ENCODE measurements at places on chromosomes 3 and 15.

DNA sequence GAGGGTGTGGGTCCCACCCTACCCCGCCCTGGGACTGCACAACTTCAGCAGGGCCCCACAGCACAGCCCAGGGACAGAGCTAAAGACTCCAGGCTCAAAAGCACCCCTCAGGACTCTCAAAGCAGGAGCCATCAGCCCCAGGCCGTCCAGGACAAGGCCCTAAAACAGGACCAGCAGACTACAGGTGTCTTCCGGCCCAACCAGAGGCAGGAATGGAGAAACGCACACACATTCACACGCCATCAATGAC lies 26.1 kb downstream of the ATRIP start:
- no peak for DNase-seq

- DNase-seq: no peak
Observed at GRCh38 chr15:69914960-69915359, 182.8 kb downstream of the TLE3 start.

- peak; percentile 82 for DNase-seq
Observed at GRCh38 chr3:101828691-101829436, 20.4 kb upstream of the NFKBIZ start.

DNA sequence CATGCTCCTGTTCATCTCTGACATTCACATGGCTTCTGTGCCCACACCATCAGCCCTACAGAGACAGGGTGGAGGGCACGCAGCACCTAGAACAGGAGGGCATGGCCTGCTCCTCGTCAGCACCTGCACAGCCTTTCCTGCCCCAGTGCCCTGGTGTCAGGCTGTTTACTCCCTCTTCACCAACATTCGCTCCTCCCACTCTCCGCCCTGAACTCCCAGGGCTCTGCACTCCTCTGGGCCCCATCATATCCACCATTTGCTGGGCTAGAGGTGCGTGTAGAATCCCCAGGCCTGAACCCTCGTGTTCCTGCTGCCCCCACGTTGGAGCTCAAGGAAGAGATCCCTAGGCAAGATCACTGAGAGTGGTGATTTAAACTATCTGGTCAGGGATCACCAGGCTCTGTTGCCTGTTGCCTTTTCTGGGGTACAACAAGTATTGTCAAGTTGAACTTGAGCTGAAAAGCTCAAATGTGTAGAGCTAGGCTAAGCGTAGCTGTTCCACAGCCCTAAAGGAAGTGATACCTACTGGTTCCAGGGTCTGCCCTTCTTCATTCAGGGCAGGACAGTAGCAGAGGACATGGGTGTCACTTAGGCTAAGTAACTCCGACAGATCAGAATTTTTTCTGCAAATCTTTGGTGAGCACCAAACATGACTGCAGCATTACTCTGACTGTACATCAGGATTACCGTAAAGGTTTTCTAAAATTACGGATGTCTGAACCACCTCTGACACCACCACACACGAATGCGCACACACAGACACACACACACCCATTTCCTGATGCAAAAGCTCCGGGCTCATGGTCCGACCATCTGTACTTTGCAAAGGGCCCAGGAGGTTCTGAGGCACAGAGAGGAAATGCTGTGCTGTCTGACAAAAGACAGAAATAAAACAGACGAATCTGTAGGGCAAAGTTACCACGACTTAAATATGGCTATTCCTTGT lies 43.7 kb upstream of the GNB5 start:
- DNase-seq: peak; percentile 27

DNA sequence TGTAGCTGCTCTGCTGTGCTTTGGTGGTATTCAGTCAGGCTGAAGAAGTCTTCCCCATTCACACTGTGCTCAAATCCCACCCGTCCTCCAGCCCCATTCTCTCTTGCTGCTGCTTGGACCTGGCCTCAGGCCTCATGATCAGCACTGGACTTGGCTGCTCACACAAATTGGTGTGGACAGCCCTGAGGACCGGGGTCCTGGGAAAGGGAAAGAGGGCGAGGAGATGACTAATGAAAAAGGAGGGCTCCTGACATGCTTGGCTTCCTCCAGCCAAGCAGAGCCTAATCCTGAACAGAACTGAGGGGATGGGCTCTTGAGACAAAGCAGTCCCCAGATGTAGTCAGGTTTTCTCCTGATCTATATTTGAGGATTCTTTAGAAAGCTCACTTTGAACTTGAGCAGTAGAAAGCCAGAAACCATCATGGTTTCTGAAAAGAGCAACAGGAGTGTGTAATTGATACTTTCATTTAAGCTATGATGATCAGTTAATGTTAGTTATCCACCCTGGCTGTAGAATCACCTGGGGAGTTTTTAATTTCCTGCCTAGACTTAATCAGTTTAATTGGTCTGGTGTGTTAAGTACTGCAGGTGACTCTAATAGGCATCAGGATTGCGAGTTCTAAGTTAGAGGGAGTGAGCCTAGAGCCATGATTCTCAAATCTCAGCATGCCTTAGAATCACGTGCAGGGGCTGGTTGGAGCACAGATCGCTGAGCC lies 79.4 kb upstream of the THBS1 start:
- no peak for DNase-seq

DNA sequence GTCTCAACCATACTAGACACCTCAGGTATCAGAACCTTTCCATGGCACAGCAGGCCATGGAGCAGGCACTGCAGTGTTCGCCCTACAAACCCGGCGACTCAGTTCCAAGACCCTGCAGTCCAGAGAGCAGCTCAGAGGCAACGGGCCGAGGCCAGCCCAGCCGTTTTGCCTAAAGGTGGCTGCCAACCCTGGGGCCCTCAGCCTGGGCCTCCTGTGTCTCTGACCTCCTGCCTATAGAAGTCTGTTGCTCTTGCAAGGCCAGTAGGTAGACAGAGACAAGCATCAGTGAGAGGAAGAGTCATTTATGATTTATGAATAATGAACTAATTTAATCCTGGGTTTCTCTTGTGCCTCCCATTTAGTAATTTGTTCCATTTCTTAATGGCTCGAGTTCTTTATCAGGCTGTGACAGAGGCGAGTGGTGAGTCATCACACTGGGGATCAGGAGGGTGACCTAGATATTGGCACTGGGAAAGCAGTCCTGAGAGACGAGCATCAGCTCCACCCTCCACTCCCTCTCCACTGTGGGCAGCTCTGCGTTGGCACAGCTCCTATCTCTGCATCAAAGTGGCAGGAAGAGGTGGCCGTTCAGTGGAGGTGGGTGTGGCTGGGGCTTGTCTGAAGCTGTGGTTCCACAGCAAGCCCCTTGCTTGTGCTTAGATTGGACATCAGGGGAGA lies 79.8 kb downstream of the ABHD5 start:
- DNase-seq: peak; percentile 50

- no peak for DNase-seq
Observed at GRCh38 chr15:50828610-50829206, 63.2 kb upstream of the SPPL2A start.

- DNase-seq: no peak
Observed at GRCh38 chr15:80105595-80105994, 46.1 kb downstream of the ZFAND6 start.

GRCh38 chr15:39976291-39977274 lies 42.7 kb downstream of the EIF2AK4 start:
- no peak for DNase-seq

GRCh38 chr15:58552505-58553364 lies 120.9 kb downstream of the LIPC start:
- no peak for DNase-seq

GRCh38 chr15:55528812-55529211 lies 20.8 kb upstream of the DNAAF4 start:
- DNase-seq: no peak

GRCh38 chr3:14256046-14256445 lies 77.4 kb downstream of the LSM3 start:
- DNase-seq: no peak

DNA sequence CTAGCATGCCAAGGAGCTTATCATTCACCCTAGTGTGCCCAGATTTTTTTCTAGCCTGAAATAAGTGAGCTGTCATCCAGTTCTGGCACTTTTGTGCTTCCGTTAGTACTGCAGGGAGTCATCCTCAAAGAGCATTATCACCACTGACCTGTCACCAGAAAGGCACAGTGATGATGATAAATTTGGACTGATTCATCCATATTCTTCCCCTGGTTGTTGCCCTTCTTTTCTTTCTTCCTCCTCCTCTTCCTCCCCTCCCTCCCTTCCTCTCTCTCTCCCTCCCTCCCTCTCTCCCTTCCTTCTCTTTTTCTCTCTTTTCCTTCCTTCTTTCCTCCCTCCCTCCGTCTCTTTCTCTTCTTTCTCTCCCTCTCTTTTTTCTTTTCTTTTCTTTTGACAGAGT lies 21.3 kb downstream of the SLC35G2 start:
- DNase-seq: no peak

GRCh38 chr3:159025733-159026132 lies 223.9 kb downstream of the MFSD1 start:
- DNase-seq: no peak

DNA sequence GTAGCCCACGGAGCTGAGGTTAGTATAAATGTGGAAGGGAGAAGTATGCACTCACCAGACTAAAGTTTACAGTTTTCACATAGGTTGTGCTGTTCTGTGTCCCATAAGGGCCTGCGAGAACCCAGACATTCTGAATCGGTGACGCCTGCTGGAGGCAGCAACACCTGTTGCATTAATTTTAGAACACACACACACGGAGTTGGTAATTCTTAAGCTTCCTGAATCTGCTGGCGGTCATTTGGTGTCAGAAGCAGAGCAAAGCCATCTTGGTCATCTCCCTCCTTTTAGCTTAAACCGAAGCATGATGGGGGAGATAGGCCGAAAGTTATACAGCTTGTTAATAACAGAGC lies 41.1 kb upstream of the AP3B2 start:
- DNase-seq: peak; percentile 33

GRCh38 chr3:168030577-168030976 lies 65.1 kb downstream of the GOLIM4 start:
- DNase-seq: no peak

GRCh38 chr3:150097588-150097890 lies 126.8 kb upstream of the PFN2 start:
- peak; percentile 6 for DNase-seq

- DNase-seq: no peak
Observed at GRCh38 chr3:29335438-29335837, 54.6 kb downstream of the RBMS3 start.

DNA sequence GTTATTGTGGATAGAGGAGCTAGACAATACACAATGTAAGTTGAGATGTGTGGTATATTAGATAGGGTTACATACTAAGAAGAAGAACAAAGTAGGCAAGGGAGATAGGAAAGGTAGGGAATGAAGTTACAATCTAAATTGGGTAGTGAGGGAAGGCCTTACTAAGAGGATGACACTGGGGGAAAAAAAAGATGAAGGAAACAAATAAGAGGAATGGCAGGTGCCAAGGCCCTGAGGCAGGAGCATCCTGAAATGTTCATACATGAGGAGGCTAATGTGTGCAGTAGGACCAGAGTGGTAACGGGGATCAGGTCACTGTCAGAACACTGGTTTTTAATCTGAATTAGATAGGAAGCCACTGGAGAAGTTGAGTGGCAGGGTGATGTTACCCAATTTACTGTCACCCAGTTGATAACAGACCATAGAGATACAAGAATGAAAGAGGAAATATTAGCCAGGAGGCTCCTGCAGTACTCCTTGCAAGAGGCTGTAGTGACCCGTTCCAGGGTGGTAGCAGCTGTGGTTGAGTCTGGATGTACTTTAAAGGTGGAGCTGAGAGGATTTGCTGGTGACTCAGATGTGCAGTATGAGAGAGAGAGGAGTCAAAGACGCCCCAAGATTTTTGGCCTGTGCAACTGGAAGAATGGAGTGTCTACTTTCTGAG lies 14.4 kb downstream of the RTP1 start:
- no peak for DNase-seq

- no peak for DNase-seq
Observed at GRCh38 chr15:72786242-72786641, 2.7 kb upstream of the ADPGK start.

GRCh38 chr3:46925585-46925934 lies 48.0 kb downstream of the PTH1R start:
- DNase-seq: no peak

- no peak for DNase-seq
Observed at GRCh38 chr3:166071831-166072230, 234.6 kb upstream of the BCHE start.

GRCh38 chr15:61687651-61688050 lies 372.6 kb downstream of the VPS13C start:
- no peak for DNase-seq

DNA sequence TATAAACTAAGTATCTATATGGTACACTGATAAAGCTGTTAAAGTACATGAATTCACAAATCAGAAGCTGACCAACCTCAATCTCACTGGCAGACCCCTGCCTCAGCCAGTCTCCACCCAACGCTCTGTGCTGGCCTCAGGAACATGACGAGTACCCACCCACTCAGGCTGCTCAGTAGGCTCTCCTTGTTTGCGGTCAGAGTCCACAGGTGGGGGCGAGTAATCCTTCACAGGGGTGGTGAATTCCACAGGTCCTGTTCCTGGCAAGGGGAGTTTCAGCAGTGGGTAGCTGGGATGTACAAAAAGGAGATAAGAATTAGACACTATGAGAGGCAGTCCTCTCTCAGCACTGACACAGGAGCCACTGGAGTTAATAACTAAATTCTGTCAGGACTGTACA lies 40.9 kb downstream of the SCAP start:
- no peak for DNase-seq

DNA sequence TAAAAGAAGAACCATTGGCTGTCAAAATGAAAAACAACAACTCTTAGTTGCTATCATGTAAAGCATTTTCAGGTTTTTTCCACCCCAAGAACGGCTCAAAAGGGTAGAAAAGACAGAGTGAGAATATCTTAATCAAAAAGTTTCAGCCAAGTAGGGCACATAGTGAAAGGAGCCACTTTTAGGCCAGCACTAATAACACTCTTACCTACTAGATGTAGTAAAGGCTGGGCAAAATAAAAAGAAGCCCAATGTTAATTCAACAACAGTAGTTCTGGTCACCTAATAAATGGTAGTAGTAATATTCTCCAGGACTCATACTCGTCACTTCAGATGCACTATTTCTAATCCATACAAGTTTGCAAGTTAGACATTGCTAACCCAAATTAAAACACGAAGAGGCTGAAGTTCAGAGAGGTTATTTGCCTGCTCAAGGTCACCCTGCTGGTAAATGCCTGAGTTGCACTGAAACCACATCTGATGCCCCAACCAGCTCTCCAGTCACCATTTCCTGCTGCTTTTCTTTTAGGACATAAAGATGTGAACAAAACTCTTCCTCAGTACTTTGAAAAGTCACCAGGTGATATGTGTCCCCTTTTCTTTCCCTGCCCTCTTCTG lies 7.5 kb downstream of the GOLIM4 start:
- DNase-seq: peak; percentile 37

GRCh38 chr3:116384717-116385116 lies 60.6 kb downstream of the LSAMP start:
- no peak for DNase-seq

- DNase-seq: no peak
Observed at GRCh38 chr3:44561076-44561475, 6.1 kb downstream of the ZKSCAN7 start.

DNA sequence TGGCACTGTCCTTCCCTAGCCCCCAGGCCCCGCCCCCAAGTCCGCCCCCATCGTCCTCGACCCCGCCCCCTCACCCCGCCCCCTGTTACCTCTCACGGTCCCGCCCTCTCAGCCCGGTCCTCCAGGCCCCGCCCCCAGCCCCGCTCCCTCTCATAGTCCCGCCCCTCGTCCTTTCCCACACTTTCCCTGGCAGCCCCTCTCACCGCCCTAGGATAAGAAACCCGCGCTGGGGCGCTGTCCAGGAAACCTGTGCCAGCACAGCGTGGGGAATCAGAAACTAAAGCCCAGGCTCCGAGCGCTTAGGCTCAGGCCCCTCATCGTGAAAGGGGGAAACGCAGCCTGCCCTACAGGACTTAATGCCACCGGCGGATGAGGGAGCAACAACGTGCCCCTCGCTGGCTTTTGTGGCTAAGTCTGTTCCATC lies 20.9 kb downstream of the TRPM1 start:
- DNase-seq: peak; percentile 45

- DNase-seq: no peak
Observed at GRCh38 chr3:148459931-148460513, 237.7 kb upstream of the AGTR1 start.
